ENCODE measurements at places on chromosomes 11 and 22.

DNA sequence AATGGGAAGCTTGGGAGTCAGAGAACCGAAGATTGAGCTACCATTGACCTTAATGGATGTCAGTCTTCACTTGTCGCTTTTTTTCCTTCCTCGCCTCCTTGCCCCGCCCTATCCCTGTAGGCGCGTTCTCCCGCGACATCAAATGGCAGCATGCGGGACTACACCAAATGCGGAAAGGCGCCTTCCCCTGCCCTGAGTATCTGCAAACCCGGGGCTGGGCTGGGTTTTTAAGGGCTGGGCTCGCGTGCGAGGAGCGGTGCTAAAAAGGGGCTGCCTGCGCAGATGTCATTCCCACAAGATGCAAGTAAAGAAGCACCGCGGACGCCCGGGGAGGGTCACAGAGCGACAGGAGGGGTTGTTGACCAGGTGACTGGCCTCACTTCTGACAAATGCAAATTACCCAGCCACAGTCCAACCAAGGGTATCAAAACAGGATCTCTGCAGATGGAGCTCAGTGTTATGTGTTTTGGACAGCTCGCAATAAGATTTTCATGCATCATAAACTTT is 4.7 kb upstream of the FAM111B start:
- no peak for DNase-seq

GRCh38 chr11:72589802-72590761 is 84.1 kb downstream of the PDE2A start:
- no peak for DNase-seq

DNA sequence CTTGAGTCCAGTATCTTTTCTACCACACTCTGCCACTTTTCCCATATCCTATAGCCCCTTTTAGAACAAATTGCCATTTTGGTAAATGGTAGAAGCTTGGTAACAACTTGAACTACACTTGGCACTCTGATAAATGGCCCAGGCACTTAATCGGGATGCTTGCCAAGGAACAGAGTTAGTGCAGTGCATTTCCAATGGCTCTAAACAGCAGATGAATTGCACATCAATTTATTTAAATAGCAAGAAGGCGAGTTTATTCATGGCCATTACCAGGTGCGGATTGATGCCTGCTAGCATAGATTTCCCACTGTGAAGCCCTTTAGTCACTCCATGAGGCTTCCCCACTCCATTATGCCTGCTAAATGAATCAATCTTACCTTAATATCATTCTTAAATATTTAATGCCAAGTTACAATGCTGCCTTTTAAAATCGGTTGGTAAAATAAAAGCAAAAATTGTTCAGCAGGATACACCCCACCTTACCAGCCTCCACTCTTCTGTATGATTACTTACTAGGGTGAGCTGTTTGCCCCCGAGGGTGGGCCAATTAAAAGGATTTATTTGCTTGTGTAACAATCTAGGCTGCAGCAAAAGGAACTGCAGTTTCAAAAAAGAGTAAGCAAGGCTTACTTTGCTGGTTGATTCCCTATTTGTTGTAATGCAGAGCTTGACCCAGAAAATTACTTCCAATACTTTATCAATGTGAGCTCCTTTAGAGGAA is 136.0 kb upstream of the ARHGAP42 start:
- DNase-seq = peak; percentile 52

- no peak for DNase-seq
These were observed 425.8 kb downstream of the SOX6 start for GRCh38 chr11:15930442-15931025.

GRCh38 chr22:17100621-17101020 is 15.8 kb downstream of the IL17RA start:
- DNase-seq = no peak

GRCh38 chr11:131275580-131275979 is 94.8 kb upstream of the NTM start:
- DNase-seq = no peak

GRCh38 chr11:118186346-118187107 is 10.1 kb upstream of the SCN2B start:
- DNase-seq = no peak

GRCh38 chr11:62560566-62561103 is 13.1 kb downstream of the EEF1G start:
- no peak for DNase-seq

- no peak for DNase-seq
These were observed 9.4 kb upstream of the RTCB start for GRCh38 chr22:32421484-32421883.

DNA sequence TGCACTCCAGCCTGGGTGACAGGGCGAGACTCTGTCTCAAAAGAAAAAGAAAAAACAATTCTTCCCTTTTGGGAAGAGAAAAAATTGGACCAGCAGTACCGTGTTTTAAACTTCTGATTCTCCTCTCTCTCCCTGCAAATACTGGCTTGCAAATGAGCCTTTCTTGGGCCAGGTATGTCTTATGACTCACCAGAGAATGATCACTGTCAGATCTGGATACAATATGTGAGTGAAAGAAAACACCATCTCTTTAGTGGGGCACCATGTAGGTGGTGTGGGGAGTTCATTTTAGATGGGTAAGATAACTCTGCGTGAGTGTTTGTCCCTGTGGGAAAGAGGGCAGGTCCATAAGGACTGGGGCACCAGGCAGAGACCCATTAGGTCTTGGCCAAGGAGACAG is 2.4 kb upstream of the SCGB2A2 start:
- DNase-seq = no peak

DNA sequence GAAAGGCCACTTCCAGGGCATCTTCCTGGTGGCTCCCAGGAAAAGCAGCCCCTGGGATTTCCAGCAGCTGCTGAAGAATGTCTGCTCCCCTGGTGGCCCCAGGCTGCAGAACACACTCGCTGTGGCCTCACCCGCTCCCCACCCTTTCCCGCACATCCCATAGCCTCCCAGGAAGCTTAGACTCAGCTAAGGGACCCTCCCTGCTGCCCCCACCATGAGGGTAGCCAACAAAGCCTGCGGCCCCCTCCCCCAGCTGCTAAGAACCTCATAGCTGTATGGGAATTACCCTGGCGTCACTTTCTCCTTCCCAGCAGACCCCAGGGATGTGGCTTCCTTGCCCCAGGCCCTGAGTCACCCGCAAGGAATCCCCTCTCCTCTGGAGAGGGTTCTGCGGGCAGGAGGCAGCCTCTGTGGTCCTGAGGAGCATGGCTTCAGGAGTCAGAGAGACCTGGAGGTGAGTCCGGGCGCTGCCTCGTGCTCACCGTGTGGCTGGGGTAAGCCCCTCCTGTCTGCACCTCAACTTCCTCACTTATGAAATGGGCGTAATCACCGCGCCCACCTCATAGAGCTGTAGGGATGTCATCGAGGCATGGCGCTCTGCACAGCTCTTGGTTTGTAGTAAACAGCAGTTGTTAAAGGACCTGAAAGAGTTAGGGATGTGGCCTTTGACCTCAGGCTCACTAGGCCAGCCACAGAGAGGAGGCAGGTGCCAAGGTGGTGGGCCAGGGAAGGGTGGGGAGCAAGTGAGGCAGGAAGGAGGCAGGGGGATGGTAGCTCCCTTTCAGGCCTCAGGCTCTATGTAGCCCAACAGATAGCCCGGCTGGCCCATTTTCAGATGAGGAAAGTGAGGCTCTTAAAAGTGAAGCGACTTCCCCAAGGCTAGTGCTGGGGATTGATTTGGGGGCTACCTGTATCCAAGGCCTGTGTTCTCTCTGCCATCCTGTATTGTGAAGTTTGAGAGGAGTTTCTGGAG is 71.2 kb downstream of the LRRC32 start:
- DNase-seq = no peak

DNA sequence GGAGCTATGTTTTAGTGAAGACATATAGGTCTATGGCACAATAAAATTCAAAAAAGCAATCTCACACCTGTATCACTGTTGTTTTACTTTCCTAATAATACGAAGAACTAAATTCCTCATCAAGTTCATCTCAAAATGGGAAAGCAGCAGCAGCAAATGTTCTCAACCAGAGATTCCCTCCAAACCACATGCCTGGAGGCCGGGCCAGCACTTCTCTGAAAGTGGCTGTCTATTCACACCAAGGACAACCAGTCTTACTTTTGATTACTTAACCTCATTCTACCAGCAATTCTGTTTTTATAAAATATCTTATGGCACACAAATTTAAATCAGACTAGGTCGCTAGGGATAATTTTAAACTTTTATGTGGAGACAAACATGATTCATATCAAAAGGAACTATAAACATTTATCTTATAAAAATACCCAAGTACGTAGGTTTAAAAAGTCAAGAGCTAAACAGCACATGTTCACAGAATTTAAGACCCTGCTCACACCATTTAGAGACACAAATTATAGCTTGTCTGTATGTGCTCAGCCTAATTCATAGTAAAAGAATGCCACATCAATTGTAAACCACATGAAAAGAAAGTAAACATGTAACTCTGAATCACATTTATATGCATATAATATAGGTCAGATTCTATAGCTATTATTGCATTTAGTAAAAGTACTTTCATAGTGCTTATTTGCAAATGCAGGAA is 46.1 kb downstream of the RRAS2 start:
- no peak for DNase-seq

- no peak for DNase-seq
These were observed 142.5 kb upstream of the SYT13 start for GRCh38 chr11:45428541-45429230.

DNA sequence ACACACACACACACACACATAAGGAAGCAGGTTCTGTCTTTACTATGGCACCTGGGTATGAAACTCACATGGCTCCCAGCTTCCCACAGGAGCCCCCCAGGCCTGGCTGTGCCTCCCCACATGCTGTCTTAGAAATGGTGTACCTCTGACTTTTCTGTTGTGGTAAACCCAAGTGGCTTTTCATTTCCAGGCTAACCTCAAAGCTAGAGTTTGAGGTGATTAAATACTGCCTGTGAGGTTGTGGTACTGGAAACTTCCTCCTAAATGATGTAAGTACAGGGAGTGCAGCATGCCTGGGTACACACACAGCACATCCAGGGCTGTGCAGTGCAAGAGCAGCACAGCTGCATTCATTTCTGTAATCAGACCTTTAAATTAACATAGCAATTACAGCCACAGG is 34.4 kb downstream of the ME3 start:
- no peak for DNase-seq

GRCh38 chr11:65432100-65432650 is 9.6 kb downstream of the NEAT1 start:
- no peak for DNase-seq

- no peak for DNase-seq
These were observed 243.6 kb upstream of the SORL1-AS1 start for GRCh38 chr11:121696177-121696871.

DNA sequence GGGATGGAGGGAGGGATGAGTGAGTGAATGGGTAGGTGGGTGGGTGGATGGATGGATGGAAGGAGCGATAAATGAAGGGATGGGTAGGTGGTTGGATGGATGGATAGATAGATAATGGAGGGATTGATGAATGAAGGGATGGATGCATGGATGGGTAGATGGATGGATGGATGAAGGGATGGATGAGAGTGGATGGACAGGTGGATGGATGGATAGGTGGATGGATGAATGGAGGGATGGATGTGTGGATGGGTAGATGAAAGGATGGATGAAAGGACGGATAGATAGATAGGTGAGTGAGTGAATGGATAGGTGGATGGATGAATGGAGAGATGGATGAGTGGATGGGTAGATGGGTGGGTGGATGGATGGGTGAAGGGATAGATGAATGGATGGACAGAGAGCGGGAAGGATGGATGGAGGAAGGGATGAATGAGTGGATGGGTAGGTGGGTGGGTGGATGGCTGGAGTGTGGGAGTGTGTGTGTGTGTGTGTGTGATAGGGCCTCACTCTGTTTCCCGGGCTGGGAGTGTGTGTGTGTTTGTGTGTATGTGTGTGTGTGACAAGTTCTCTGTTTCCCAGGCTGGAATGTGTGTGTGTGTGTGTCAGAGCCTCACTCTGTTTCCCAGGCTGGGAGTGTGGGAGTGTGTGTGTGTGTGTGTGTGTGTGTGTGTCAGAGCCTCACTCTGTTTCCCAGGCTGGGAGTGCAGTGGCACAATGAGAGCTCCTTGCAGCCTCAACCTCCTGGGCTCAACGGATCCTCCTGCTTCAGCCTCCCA is 2.1 kb upstream of the PRR33 start:
- DNase-seq = no peak

DNA sequence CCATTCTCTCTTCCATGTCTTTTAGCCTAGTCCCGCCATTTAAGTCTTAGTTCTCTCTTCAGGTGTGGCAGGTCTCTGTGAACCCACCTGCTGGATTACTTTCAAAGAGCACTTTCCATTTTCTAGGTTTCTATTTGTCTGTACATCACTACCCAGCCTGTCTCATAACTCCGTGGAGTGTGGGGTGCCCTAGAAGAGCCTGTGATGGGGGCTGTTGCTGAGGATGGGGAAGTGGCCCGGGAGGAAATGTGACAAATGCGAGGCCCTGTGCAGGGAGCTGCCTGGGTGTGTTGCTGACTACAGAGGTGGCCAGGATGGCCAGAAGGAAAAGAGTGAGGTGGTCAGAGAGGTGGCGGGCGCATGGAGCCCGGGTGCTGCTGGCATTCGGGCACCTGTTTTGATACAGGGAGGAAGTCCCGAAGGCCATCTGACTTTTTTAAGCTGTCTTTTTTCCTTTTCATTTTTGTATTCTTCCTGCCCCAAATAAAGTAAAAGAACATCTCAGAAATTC is 10.7 kb downstream of the DGCR8 start:
- DNase-seq = no peak

GRCh38 chr11:63705526-63705925 is 24.2 kb downstream of the RTN3 start:
- no peak for DNase-seq

- DNase-seq = no peak
These were observed 131.9 kb downstream of the SHANK2 start for GRCh38 chr11:71120471-71120896.

DNA sequence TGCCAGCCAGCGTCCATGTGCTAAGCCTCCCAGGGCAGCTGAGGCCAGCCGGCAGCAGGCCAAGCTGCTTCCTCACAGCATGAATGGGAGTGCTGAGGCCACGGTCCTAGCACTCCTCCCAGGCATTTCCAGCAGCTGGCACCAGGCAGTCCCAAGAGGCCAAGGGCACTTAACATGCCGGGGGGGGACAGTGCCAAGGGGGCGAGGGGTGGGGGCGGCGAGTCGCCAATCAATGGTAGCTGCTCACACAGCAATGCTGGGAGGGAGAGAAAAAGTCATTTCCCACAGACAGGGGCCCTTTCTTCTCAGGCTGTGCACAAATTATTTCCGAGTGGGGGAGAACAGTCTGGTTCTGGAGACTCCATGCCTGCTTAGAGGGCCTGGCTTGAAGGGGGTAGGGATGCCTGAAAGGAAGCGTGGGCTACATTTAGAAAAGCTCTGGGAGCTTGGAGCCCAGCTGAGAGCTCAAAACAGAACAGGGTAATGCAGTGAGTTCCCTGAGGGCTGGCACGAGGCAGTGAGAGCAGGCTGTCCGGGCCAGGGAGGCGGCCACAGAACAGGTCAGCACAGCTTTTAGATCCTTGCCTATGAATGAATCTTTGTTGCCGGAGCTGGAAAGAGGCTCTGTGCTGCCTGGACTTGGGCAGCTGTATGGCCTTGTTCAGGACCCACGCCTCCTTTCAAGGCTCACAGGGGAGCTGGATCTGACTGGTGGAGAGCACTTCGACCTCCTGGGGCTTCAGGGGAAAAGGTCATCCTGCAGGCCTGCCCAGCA is 14.4 kb upstream of the TBC1D10A start:
- peak; percentile 65 for DNase-seq

GRCh38 chr11:131122448-131122847 is 206.2 kb upstream of the SNX19 start:
- DNase-seq = no peak

- DNase-seq = no peak
These were observed 68.8 kb downstream of the CD44 start for GRCh38 chr11:35207471-35208403.

GRCh38 chr11:93492464-93493251 is 50.5 kb downstream of the SMCO4 start:
- no peak for DNase-seq

- DNase-seq = peak; percentile 78
These were observed 16.0 kb downstream of the SLC43A1 start for GRCh38 chr11:57499413-57499982.
